Activated CD4-positive, alpha-beta T cell treated with anti-CD3 and anti-CD28 coated beads, Interleukin-2, amount 50 U/mL, for 1 hour (primary cell): ENCODE measurements at places on chromosomes 5 and 9.

GRCh38 chr9:137052998-137053943 is 590 bp downstream of the ENTPD2 start:
- DNase-seq, result no peak

DNA sequence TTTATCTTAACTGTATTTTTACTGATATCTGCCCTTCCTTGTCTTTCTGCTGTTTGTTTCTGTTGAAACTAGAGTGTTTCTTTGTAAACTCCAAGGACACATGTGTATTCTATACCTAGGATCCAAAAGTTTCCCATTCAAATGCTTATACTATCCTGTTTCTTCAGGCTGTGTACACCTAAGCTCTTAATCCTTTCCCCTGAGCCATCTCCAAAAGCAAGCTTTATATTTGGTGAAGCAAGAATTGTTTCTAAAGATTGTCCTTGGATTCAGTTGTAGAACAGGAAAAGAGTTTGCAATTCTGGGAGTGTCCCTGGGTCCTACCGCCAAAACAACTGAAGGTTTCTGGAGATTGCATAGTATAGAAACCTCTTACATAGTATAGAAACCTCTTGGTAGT is 65.9 kb downstream of the CWC27 start:
- DNase-seq, result no peak

GRCh38 chr9:1050125-1050895 is at the start of gene DMRT2:
Gene DMRT2 (plus strand): TSS chr9:1050357. CDS start chr9:1051614, 1,257 bp downstream.
- DNase-seq, result no peak

- no peak for DNase-seq
These were observed 5.2 kb downstream of the BASP1 start for GRCh38 chr5:17222664-17223063.

GRCh38 chr5:179749857-179750508 is 17.4 kb downstream of the MAML1 start:
- DNase-seq, result no peak

DNA sequence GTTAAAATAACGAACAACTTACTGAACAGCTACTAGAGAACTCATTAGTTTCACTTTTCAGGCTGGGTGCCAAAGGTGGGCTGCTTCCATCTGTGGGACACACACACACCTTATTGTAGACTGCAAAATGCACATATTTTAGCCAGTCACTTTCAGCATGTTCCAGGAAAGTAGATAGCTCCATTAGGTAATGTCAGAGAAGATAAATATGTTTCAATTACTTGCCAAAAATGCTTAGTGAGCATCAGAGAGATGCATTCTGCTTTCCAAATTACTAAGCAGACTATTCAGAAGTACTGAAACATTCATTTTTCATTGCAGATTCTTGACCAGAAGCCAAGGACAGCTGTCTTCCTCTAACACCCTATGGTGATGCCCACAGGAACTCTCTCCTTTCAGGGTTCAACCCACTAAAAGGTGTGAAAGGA is 56.2 kb upstream of the APC start:
- DNase-seq, result no peak

DNA sequence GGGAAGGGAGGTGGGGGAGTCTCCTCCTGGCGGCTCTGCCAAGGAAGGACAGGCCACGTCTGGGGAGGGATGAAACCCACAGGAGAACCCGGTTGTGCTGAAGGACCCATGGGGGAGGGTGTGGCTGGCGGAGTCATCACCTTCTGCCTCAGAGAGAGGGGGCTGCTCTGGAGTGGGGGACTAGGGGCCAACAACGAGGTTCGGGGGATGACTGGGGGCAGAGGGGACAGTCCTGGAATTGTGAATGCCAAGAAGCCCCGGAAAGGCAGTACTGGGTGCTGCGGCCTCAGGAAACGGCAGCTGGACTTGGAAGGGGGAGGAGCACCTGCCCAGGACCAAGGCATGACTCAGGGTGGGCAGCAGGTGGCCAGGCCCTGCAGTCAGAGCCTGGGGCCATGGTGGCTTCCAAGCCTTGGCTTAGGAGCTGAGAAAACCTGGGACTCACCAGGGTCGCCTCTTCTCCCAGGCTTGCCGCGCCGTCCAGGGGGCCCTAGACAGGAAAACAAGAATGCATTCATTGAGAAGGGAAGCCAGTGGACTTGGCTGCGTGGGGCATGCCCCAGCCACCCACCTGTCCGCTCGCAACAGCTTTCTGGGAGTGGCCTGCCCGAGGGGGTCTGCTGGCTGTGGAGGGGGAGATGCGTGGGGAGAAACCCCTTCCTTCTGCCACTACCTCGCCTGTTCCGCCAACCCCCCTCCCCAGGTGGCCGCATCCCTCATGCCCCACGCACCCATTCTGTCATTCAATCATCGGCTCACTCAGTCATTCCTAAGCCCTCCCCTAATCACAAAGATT is 74.0 kb upstream of the PHYKPL start:
- DNase-seq, result no peak

DNA sequence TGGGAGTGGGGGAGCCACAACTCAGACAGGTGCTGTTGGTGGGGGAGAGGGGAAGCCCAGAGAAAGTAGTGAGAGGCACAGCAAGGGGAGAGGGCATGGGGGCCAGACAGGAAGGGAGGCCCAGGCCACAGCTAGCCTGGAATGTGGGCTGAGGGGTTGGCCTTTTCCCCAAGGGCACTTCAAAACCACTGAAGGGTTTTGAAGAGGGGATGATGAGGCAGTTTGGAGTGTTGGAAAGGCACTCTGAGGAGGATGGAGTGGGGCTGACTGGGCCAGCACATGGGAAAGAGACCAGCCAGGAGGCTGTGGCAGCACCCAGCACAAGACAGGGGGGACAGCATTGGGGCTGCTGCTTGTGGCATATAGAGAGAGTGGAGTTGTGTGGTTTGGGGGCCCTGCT is 3.8 kb downstream of the PSD2 start:
- no peak for DNase-seq

- no peak for DNase-seq
These were observed 1485.1 kb downstream of the EFNA5 start for GRCh38 chr5:106185661-106186081.

GRCh38 chr9:129336130-129336528 is 158.1 kb upstream of the IER5L start:
- no peak for DNase-seq

DNA sequence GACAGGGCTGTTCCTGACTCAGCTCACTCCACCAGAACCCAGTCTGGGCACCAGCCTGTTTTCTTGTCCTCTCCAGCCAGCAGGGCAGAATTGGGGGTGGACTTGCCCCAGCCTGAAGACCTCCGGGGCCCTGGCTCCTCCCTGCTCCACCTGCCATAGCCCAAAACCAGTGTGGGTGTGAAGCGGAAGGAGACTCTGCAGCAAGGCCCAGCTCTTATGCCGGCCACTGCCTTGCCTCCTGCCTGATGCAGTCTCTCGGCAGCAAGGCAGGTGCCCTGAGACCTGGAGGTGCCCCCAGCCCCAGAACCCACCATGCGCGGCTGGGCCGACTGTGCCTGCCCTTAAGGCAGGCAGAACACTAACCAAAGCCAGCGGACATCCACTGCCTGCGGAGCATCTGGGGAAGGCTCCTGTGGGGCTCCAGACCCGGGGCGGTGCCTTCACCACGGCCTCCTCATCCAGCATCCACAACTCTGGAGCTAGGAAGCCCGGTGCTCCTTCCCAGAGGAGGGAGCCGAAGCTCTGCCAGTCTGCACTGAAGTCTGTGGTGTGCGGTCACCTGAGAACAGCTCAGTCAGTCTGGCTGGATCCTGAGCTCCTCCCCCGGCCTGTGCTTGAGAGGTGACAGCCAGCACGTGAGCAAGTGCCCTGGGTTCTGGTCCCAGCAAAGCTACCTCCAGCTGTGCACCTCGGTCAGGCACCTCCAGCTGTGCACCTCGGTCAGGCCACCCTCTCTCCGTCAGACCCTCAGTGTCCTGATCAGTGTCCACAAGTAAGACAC is 116.7 kb downstream of the ADAMTS2 start:
- DNase-seq, result no peak

DNA sequence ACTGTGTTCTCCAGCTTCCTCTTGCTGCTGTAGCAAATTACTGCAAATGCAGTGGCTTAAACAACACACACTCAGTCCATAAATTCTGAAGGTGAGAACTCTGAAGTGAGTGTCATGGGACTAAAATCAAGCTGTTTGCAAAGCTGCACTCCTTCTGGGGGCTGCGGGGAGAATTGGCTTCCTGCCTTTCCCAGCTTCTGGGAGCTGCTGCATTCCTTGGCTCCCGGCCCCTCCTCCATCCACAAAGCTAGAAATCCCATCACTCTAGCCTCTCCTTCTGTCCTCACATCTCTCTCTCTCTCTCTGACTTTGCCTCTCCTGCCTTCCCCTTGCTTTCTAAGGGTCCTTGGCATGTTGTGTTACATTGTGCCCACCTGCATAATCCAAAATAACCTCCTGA is 14.2 kb upstream of the MED10 start:
- DNase-seq, result no peak

DNA sequence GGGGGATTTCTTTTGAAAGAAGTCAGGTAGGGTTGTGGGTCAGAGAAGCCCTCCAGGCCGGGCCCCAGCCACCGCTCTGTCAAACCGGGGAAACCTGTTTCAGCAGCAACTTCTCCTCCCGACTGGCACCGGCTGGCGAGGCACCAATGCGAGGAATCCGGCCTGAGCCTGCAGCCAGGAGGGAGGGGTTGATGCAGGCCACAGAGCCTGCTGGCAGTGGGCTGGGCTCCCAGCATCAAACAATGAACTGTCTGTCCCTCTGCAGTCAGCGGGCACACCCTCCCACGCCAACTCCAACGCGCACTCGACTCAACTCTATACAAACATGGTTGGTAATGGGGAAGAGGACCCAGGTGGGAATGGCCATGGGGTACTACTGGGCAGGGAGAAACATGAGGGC is 12.1 kb downstream of the PCDH1 start:
- no peak for DNase-seq
